ENCODE measurements at places on chromosomes 4 and X.

GRCh38 chr4:3374011-3374645 is 67.6 kb upstream of the HGFAC start:
- DNase-seq: no peak

DNA sequence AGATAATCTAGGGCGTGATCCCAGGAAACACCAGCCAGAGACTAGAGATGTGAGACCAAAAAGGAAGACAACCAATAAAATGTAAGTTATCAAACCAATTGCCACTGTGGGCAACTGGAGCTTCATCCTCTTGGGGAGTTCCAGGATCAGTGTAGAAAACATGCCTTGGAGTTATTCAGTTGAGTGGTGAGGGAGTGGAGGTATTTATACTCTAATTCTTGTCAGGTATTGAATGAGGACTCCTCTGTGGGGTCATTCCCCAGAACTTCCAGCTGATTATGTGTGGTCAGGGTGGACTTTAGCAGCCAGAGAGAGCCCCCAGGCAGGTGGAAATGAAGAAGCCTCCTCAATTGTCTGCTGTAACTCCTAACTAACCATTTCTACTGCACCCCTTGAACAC is 144.0 kb upstream of the PRPS2 start:
- DNase-seq: no peak

DNA sequence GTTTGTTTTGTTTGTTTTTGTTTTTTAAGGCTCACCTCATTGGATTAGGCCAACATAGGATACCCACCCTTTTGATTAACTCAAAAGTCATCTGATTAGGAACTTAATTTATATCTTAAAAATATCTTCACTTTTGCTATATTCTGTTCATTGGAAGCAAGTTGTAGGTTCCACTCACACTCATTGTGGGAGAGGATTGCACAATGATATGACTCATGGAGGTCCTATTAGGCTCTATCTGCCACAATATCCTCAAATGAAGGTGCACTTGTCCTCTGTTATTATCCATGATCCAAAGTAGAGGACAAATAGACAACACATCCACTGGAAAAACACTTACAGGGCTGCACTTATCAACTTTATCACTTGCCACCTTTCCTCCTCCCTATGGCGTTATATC is 60.5 kb upstream of the ADAMTS3 start:
- no peak for DNase-seq

DNA sequence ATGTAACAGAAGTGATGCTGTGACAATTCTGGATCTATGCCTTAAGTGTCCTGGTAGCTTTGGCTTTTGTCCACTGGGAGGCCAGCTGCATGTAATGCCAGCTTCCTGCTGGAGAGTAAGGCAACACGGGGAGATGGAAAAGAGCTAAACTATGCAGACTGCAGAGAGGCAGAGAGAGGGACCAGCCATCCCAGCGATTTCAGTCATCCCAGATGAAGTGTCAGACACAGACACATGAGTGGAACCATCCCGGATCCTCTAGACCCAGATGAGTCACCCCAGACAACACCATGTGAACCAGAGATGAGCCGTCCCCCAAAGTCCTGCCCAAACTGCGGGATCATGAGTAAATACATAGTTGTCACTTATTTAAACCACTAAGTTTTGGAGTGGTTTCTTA is 14.6 kb downstream of the SRPX start:
- DNase-seq: no peak

GRCh38 chrX:48831909-48832291 is 3.5 kb downstream of the PCSK1N start:
- no peak for DNase-seq

GRCh38 chr4:52853351-52853750 is 8.8 kb upstream of the RASL11B start:
- DNase-seq: peak; percentile 23

GRCh38 chr4:167784826-167785225 is 307.5 kb upstream of the ANXA10 start:
- DNase-seq: no peak

DNA sequence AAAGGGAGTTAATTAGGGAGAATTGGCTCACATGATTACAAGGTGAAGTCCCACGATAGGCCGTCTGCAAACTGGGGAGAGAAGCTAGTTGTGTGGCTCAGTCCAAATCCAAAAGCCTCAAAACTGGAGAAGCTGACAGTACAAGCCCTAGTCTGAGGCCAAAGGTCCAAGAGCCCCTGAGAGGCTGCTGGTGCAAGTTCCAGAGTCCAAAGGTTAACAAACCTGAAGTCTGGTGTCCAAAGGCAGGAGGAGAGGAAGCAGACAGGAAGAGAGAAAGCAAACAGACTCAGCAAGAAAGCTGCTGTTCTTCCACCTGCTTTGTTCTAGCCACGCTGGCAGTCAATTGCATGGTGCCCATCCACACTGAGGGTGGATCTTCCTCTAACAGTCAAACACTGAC is 29.0 kb upstream of the SPACA5B start:
- DNase-seq: no peak

GRCh38 chr4:2497931-2498330 is 29.0 kb downstream of the RNF4 start:
- DNase-seq: no peak

DNA sequence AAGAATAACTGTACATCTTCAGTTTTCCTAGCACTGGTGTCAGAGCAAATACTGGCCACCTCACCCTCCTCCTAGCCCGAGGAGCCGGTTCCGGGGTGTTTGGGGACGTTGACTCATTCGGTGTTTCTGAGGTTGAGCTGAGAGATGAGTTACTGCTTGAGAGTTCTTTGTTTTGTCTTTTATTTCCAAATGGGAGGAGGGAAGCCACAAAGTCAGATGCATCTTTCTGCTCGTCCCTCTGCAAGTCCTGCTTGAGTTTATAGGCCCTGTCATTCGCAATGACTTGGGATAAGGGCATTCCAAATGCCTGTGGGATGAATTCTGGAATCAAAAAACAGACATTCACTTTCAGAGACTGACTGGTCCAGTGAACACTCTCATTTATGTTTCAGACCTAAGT is 77.5 kb downstream of the HCCS start:
- DNase-seq: no peak

- no peak for DNase-seq
These were observed 132.8 kb downstream of the ARHGEF9 start for GRCh38 chrX:63652086-63652765.

DNA sequence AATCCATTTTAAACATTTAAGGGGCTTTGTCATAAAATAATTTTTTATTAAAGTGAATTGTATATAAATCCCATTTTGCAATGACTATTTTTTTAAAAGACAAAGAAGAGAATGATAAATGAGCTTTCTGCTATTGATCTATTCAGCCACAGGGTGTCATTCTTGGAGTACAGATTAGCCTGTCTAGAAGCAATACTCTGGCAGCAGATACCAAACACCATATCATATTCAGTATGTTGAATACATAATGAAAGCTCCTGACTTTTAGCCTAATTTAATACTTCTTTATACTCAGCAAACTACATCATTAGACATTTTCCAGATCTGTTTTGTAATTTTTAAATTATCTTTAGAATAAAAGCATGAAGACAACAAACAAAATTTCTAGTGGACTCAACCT is 496.3 kb downstream of the PDGFC start:
- DNase-seq: peak; percentile 52

- peak; percentile 75 for DNase-seq
These were observed 335.1 kb downstream of the ANK2 start for GRCh38 chr4:113384600-113384999.

DNA sequence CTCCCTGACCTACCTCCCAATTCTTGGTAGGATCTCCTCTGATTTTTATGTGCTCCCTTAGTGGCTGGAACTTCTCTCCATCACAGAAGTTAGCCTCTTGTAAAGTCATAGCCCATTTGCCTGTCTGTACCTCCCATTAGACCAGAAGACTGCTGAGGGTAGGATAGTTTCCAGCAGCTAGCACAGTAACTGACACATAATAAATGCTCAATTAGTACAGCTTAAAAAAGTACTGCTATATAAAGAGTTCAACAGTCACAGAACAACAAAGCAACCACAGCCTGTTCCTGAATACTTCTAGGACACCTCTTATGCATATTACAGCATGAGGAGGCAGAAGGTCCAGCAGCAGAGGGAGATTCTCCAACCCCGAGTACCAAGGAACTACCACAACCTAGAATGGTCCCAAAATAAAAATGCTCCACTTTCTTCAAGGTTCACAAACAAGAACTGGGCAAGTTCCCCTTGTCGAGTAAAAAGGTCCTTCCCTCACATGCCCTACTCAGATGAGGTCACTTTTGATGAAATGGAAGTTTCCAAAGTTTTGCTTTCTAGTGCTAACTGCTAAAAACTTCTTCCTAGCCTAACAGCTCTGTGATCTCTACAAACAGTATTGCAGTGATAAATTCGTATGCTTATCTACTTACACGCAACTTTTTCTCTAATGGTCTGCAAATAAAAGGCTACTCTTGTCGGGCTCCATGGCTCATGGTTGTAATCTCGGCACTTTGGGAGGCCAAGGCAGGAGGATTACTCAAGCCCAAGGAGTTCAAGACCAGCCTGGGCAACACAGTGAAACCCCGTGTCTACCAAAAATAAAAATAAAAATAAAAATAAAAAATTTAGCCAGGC is 12.8 kb downstream of the MECP2 start:
- DNase-seq: no peak

DNA sequence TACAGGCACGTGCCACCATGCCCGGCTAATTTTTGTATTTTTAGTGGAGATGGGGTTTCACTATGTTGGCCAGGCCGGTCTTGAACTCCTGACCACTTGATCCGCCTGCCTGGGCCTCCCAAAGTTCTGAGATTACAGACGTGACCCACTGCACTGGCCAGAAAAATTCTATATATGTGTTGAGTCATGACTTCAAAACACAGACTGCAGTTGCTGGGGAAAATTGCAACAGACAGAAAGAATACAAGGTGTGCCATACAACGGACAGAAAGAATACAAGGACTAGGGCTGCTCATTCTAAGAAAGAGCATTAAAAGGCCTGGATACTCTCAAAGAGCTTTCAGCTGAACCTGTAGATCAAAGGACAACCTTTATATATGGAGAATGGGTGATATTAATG is 109.6 kb upstream of the ACSL4 start:
- no peak for DNase-seq

DNA sequence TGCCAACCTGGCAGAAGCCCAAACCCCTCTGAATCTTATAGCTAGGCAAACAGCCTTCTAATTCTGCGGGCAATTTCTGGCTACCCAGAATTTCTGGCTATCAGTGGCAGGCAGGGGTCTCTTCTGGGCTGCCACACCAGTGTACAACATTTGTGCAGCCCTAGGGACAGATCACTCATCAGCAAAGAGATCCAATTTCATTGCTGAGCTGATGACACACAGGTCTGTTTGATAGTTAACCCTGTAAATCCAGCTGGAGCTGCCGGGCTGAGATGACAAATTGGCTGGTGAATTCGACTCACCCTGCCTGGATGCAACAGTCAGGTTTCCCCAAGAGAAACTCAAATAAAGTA is 2.4 kb downstream of the MID1 start:
- no peak for DNase-seq

- DNase-seq: no peak
These were observed 9.8 kb downstream of the TSPAN5 start for GRCh38 chr4:98648602-98649001.

DNA sequence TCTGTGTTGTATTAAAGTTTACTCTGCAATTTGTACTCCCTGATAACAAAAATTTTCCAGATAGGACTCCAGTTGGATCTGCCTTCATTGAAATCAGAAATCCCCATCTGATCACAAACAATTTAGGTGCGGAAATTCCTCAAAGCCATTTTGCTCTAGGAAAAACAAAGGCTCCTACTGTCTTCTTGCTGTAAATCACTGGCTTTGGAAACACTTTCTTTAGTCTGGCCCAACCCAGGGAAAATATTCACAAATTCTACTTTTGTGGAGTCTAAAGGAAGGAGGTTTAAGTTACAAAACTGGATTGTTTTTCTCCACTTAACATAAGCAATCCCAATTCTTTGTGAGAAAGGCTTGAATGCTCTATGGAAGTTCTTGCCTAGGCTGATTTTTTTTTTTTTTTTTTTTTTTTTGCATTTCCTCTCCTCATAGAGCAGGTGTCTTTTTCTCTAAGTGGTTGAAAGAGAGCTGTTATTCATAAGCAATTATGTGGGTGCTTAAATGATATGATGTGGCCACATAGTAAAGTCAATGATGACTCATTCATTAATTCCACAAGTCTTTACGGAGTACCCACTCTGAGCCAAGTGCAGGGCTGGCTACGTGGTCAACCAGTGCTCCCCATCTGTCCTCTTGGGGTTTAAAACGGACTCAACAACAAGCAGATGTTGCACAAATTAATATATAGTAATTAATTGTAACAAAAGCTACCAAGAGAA is 261.4 kb downstream of the LDB2 start:
- DNase-seq: no peak

- no peak for DNase-seq
These were observed 484.5 kb downstream of the IL1RAPL1 start for GRCh38 chrX:29071525-29072320.

DNA sequence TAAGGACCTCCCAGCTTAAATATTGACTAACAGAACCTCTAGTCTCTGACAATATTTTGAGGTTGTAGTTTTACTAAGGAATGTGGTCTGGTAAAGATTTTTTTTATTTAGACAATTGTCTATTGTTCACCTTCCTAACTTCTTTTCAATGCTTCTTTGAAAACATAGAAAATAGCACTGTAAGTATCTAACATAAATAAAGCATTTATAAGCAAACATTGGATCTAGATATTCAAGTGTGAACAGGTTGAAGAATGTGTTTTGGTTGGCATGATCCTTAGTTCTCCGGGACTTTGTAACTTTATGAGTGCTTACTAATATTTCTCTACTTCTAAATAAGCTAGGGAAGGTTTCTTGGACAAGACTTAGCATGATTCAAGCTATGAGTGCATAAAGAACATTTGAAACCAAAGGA is 285.4 kb upstream of the ARSJ start:
- DNase-seq: no peak

DNA sequence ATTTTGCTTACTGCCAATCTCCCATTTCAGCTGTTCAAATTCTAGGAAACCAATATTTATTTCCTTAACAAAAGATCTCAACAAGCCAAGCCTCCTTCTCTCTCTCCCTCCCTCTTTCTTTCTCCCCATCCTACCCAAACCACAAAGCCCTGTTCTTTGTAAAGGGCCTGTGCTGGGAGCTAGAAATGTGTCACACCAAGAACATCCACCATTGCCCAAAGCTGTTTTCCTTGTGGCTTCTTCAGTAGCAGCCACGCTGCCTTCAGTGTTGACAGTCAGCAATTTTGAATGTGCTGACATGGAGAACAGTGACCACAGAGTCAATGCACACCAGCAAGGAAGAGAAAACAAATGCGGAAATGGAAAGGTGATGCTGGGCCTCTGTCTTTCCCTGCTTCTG is 203.0 kb downstream of the MAML3 start:
- DNase-seq: no peak

DNA sequence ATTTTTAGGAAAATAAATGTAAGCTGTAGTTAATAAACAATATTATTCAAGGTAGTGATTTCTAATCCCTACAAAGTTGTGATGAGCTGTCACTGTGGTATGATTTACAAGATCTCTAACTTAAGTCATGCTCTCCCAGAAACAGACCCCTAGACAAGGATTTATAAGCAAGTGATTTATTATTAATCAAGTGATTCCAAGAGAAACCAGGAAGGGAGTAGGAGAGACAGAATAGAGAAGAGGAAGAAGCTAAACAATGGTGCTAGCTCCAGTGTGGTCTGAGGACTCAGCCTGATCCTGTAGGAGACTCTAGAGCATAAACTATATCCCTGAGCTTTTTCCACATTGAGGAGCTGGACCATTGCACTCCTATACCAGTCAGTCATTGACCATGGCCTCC is 73.1 kb downstream of the SYTL5 start:
- DNase-seq: no peak

- DNase-seq: no peak
These were observed 152.7 kb downstream of the TEX11 start for GRCh38 chrX:70755850-70756249.

GRCh38 chr4:172996571-172997216 is 171.9 kb upstream of the GALNT7 start:
- peak; percentile 73 for DNase-seq

GRCh38 chr4:1715002-1715758 is 3.1 kb upstream of the SLBP start:
- DNase-seq: peak; percentile 69

Measured in kidney capillary endothelial cell (primary cell).